Activated T-cell treated with anti-CD3 and anti-CD28 coated beads, Interleukin-2, amount 50 U/mL, for 72 hours (primary cell): ENCODE measurements at places on chromosomes 5 and 9.

DNA sequence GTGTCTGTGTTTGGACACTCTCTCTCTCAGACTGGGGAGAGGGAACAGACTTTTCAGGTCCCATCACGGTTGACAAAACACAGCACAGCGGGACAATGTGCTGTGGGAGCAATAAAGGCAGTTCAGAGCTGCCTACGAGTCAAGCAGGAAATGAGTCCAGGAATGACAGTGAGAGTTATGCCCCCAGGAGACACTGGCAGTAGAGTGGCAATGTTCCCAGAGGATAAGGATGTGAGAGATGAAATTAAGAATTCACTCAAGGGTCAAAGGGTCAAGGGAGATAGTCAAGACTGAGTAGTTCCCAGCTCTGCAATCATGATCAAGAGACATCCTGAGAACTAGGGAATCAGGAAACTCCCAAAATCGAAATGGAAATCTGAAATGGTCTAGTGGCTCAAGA is 156.1 kb downstream of the LURAP1L start:
- no peak for DNase-seq

DNA sequence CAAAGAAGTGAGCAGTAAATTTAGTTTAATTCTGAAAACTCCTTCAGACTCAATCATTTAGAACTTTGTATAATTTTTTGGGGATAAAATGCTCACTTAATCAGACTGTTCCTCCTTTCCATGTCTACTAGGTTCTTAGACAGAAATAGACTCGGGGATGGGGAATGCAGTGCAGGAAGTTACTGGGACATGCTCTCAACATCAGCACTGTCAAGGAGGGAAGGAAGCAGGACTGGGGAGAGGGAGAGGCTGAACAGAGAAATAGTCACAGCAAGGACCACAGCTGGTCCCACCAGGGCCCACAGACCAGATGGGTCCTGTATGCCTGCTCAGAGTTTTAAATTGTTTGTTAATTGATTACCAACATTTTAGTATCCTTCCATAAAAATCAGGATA is 310.1 kb upstream of the MSX2 start:
- no peak for DNase-seq

GRCh38 chr9:20044686-20045085 is 255.8 kb upstream of the SLC24A2 start:
- no peak for DNase-seq

- DNase-seq: no peak
Observed at GRCh38 chr9:137649553-137649952, 30.7 kb downstream of the EHMT1 start.

DNA sequence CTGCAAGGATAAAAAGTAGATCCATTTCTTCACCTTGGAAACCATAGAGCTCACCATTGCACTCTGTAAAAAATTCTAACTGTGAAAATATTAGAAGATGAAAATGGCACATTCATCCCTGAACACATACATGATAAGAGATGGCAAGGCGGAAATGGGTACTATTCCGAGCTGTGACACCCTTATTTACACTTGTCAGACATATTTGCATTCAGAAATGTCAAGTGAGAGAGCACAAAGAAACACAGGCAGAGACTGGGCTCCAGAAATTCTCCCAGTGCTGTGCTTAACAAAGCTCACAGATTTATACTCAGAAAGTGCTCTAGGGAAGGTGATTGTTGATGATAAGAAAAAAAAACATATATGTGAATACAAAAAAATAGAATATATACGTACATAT is 170.3 kb upstream of the PUM3 start:
- no peak for DNase-seq

- no peak for DNase-seq
Observed at GRCh38 chr9:10250219-10250618, 362.6 kb downstream of the PTPRD start.

DNA sequence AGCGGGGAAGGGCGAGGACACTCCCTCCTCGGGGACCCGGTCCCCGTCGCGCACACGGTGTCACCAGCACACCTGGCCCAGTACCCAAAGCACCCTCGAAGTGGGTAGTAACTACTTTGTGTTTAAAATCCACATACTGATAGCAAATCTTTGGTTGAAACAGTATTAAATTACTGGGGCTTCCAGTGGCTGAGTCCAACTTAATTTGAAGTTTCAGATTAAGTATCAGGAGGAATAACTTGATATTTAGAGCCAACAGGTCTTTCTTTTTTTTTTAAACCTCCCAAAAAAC is 615 bp downstream of the ATG10 start:
- no peak for DNase-seq

DNA sequence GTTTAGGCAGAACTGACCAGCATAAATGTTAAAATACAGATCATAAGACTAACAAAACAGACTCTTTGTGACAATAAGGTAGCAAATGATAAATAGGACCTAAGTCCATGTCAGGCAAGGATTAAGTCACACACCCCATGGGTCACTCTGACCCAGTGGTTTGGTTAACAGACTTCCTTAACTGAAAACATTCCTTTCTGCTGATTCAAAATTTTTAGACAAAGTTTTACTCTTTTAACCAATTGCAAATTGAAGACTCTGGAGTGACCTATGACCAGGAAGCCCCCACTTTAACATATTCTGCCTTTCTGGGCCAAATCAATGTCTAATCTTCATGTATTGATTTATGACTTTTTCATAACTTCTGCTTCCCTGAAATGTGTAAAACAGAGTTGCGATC is 4.9 kb upstream of the NXNL2 start:
- DNase-seq: no peak
